ENCODE measurements at places on chromosomes 1 and 21.

DNA sequence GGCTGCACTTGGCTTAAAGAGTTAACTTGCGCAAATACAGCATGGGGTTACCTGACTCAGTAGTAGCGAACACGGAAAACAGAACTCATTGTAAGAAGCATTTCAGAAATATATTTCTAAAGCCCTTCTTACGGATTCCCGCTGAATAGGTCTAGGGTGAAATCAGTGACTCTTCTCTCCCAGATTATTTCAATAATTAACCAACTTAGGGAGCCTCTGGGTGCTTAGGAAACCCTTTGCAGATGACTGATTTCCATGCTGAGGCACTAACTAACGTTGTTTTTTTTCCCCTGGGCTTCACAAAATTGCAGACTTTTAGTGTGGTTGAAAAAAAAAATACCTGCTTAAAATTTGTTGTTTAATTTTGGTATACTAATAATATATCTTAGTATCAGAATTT is 40.3 kb downstream of the BTG3 start:
- no peak for DNase-seq

- DNase-seq: no peak
Observed at GRCh38 chr1:192998536-192998935, 60.6 kb downstream of the UCHL5 start.

GRCh38 chr1:157773493-157774350 is 3.2 kb downstream of the FCRL2 start:
- no peak for DNase-seq

DNA sequence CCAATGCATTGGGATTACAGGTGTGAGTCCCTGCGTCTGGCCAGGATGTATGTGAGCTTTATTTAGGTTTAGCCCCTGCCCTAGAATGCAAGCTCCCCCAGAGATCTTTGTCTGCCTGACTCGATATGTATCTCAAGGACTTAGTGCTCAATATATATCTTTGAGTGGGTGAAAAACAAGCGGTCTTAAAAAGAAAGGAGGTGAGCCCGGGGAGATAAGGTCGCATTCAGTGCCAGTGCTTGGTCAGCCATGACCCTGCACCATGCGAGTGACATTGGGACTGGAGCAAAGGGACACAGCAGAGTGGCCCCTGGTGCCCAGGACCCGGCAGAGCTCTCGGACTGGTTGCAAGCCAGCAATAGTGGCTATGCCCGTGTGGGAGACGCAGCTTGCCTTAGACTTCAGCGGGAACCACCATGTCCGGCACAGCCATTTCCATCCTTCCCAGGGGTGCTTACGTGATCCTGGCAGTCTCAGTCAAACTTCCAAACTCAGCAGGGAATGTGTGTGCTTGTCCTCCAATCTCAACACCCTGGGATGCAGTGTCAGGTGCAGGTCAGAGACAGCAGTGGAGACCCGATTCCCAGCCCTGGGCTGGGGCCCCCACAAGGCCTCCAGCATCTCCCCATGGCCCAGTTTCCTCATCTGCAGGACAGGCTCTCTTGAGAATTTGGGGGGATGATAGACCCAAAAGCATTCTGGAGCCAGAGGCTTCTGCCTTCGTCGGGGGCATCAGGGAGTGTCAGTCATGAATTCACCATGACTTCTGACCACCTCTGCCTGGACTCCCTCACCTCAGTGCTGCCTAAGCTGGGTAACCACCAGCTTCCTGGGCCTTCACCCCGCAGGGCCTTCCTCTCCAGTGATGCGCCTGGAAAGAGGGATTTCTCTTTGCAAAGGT is 1.8 kb downstream of the MX2 start:
- no peak for DNase-seq

GRCh38 chr1:29436181-29436785 is 200.0 kb downstream of the PTPRU start:
- no peak for DNase-seq

DNA sequence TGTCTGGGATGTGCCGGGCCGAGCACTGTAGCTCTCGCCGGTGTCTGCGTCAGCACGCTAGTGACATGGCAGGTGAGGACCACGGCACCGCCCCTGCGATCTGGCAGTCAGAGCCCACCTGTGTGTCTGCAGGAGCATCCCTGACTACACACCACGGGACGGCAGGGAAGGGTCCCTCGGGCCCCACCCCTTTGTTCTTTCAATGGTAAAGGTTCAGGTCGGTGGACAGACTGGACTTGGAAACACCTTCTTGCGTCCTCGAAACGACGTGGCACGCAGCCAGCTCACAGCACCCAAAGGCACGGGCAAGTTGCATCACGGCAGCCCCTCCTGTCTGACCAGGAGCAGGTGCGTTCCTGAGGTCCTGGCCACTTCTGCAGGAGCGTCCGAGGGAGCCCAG is 3.7 kb upstream of the SAMD11 start:
- DNase-seq: no peak

DNA sequence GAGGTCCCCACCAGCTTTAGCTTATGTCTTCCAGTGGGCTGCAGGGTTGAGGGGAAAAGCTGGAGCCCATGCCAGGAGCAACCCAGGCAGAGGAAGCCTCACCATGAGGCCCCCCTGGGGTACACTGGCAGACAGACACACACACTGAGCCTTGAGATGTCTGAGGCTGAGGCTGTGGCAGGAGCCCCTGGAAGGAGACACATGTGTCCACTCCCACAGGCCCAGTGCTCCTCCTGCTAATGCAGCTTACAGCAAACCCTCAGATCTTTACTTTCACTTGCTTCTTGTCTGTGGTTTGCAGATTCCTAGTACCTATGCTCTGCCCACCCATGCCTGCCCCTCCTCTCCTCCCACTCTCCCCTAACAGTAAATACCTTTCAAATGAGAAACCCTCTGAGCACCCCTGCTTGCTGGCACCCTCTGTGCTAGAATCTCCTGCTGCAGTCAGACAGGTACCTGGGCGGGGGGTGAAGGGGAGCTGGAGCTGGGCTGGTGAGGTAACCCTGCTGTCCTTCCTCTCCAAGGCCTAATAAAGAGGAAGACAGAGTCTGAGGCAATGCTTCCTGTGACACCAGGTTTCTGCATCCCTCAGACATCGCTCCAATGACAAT is 63.4 kb upstream of the NEK2 start:
- DNase-seq: no peak

GRCh38 chr1:22331618-22332423 is 119.8 kb upstream of the ZBTB40 start:
- no peak for DNase-seq

DNA sequence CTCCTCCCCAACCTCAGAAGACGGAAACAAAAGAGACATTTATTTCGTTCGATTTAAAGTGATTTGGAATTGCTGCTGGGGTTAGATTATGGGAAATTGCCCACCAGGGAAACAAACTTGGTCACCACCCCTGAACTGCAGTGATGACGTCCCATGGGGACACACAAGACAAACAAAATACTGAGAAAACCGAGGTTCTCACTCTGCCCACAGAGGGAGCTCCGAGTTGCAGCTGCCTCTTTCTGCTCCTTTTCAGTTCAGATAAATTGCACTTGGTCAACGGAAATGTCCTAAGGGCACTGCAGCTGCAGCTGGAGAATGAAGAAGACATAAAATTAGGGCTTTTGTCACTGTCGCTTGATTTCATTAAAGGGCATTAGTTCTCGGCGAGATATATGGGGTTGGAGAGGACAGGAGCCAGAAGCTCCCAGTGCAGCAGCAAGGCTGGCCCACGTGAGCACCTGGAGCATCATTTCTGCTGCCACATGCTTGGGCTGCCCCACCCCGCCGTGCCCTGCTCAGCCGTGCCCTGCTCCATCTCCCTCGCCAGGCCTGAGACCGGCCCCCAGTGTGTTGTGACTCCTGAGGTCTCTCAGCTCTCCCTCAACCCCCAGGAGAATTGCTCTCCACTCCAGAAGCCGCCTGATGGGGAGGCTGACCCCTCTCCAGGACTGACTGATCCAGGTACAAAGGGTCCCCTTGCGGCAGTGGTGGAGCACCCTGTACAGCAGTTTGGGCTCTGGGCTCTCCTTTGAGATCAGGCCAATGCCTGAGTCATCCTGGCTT is 231.7 kb upstream of the AJAP1 start:
- no peak for DNase-seq

GRCh38 chr1:200588698-200589097 is 31.9 kb downstream of the KIF14 start:
- no peak for DNase-seq

DNA sequence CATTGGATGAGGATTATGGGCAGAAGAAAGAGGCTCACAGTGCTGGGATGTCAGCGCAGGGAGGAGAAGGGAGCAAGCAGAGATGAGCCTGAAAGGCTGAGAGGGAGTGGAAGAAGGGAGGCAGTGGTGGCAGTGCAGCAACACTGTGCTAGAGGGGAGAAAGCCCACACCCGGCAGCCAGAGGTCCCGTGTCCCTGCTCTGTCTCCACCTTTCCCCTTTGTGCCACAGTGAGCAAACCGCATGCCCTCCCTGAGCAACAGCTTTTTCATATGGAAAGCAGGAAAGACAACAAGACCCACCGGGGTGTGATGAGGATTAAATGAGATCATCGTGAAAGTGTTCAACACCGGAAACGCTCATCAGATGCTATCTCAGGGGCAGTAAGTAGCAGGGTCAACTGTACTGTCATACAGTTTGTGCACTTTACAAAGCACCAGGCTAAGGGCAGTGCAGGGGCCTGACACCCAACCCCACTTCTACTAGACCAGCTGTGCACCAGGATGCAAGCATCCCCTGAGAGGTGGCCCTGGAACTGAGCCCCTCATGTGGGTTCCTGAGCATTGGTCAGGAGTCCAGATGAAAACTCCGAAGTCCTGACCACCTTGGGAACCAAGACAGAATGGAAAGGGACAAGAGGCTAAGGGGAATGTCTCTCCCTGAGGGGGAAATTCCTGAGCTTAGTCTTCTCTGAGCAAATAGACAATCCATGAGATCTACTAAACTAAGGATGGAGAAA is 9.1 kb downstream of the NHLH1 start:
- DNase-seq: no peak

- no peak for DNase-seq
Observed at GRCh38 chr1:193036337-193037047, 22.7 kb downstream of the UCHL5 start.

DNA sequence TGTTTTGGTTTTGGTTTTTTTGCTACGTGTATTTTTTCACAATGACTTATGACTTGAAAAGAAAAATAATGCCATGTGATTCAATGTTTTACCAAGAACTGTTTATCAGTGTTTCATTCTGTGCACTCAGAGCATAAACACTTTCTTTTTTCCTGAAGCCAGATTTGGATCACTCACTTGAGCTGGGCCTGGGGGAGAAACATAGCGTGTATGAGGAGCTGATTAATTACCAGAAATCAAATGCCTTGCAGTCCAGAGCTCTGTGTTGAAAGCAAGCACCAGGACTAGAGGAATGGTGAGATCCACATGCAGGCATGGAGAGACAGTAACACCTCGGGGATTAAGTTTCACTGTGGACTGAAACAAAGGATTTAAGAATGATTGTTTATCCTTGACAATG is 642.1 kb upstream of the ADGRL2 start:
- DNase-seq: no peak

GRCh38 chr1:152164517-152165136 is 5.6 kb upstream of the RPTN start:
- no peak for DNase-seq

DNA sequence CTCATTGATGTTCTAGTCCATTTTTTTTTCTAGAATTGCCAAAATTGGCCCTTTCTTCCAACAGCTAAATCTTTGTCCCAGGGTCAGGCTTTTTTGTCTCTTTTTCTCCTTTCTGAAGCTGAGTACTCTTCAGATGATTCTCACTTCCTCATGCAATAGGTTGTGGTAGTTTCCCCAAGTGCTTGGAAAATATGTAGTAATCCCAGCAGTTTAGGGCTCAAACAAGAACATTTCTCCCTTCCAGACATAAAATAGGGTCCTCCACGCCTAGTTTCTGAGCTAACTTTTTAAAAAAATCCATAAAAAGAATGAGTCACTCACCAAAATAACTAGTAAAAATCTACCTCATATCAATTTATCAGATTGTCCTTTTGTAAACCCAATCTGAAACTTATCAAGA is 10.0 kb upstream of the MCOLN3 start:
- no peak for DNase-seq

- DNase-seq: no peak
Observed at GRCh38 chr1:81179242-81179641, 621.5 kb upstream of the ADGRL2 start.

DNA sequence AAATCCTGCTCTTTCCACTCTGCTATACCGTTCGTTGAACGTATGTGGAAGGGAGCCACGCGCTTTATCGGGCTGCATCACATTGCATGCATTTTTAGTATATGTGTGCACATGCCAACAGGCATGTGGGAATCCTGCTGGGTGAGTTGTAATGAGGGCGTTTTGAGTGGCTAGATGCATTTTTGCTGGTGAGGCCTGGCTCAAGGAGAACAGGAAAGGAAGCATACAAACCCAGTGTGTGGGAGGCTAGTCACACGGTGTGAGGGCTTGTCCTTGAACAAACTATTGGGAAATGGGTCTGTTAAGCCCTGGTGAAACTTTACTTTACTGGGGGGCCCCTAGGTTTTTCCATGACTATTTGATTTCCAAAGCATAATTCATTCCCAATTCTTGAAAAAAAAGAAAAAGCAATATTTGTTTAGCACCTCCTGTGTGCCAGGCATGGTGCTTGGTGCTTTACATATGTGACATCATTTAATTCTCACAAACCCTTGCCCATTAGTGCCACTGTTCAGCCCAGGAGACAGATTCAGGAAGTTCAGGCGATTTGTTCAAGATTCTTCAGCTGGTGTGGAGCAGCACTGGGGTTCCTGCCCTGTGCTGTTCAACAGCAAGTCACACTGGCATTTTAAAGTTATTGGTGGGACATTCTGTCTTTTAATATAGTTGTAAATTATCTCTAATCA is 25.6 kb upstream of the JUN start:
- DNase-seq: no peak

- DNase-seq: no peak
Observed at GRCh38 chr1:177044390-177044789, 120.1 kb downstream of the ASTN1 start.

DNA sequence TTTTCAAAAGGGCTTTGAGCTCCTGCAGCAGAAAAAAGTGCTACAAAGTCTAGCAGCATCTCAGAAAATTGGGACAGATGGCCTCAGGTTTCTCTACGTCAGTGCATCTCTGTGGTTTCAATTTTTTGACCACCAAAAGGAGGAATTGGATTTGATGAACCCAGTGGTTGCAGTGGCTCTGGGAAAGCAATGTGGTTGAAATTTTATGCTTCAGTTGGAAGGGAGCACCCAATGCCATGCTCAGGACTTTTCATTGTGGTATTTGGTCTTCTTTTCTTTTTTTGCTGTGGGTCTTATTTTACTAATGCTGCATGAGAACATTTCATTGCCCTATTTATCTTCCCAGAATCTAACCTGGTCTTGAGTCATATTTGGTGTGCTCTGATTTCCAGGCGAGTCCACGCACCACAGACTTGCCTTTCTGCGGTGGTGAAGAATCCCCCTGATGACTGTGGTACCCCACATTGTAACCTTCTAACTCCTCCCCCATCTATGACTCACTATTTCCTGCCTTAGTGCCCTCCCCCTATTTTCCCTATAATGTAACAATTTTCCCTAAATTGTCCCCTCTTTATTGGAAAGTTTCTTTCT is 56.7 kb downstream of the S1PR1 start:
- DNase-seq: no peak

DNA sequence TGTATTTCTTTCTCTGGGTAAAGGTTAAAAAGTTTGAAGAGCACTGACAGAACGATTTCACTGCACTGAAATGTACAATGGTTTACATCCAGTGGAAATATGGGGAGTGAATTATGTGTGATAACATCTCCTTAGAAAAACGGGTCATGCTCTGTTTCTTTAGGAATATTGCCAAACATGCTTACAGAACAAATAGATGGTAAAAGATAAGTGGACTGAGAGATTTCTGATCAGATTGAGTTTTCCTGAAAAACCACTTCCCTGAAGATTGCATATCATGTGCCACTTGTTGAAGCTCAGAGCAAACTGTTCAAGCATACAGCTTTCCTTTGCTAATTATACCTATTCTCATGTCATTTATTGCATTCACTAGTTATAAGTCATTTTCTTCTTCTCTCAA is 29.9 kb upstream of the DISP1 start:
- DNase-seq: no peak

Data from NCI-H1694 treated with DMSO at 0.1 percent for 48 hours (cell line).